ENCODE measurements at places on chromosomes 7 and 10.

DNA sequence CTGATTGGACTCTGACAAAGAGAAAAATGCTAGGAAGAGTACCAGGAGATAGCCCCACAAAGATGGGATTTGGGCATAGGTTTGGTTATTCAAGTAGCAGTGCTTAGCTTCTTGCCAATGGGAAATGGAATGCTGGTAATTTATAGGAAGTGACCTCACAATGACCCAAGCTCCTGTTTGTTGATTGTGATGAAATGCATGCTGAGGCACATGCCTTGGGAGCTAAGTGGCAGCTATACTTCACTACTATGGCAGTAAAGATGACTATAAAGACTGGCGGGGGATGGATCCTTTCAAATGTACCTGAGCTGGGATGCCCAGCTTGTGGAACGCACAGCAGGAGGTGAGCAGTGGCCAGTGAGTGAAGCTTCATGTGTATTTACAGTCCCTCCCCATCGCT lies 153.8 kb downstream of the ZNF22 start:
- DNase-seq = no peak

- DNase-seq = no peak
Observed at GRCh38 chr10:124318811-124319210, 99.9 kb downstream of the OAT start.

DNA sequence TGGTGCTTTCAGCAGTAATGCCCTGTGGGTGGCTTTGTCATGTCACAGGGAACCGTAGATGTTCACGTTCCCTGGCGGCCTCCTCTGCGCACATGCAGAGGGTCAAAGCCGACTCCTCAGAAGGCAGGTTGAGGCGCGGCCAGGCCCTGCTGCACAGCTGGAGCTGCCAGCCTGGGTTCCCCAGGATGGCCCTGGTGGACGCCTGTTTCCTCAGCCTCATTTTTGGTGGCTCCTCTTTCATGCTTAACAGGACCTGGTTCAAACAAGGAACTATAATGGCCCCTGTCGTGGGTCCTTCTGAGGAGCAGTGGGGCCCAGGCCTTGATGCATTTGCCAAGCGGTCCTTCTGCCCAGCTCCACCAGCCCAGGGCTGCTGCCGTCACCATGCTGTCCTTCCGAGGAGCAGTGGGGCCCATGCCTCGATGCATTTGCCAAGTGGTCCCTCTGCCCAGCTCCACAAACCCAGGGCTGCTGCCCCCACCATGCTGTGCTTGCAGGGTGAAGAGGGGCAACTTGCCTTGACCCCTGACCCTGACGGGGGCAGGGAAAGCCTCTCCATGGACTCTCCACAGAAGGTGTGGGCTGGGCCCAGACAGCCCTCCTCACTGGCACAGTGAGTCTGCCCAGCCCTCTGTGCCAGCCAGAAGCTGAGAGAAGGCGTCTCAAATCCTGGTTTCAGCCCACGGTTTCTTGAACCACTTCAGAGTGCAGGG lies 338.2 kb downstream of the TCERG1L start:
- no peak for DNase-seq

- no peak for DNase-seq
Observed at GRCh38 chr10:67539312-67539711, 156.7 kb downstream of the CTNNA3 start.

DNA sequence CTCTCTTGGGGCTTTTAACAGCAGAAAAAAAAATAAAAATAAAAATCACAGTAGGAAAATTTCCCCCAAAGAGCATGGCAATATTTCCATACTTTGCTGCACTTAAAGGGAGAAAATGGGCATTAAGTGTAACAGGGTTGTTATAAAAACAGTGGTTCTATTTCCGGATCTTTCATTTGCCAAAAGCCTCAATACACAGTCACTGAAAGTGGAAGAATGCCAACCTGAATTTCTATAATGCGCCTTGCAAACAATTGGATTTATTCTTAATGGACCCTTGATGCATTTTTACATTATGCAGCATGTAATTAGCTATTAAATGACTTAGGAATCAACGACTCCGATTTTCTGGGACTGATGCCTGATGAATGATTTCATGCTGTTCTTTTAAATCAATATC lies 127.6 kb upstream of the NANOS1 start:
- no peak for DNase-seq

DNA sequence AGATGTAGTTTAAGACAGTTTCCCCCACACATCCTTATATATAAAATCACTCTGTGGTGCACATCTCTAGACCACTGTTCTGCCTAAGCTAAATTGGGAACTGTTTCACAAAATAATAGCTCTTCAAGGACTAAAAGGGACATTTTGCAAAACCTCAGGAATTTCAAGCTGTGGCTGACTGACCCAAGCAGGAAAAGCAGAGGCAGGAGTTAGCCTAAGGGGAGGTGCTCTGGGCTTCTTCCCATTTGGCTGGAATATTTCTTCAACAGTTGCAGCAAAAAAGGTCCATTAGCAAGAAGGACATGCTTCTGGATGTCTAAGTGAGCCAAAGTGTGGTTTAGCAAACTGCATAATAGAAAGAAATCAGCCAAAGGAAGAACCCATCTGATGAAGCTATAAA lies 551.2 kb upstream of the ANKRD30A start:
- no peak for DNase-seq

GRCh38 chr10:6603142-6604125 lies 23.4 kb upstream of the PRKCQ start:
- DNase-seq = no peak

DNA sequence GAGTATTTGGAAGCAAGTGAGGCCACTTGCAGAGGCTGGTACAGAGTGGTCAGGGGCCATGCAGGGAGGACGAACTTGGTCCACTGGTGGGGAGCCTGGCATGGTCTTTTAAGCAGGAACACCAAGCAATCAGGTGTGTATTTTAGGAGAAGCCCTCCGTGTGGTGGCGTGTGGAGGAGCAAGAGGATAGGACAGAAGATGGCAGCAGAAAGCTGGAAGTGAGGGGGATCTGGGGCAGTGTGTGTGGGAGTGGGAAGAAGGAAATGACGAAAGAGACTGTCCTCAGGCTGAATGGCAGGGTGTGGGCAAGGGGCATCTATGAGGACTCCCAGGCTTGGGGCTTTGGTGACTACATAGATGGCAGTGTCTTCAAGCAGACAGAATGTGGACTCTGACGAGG lies 51.2 kb downstream of the TEX36 start:
- DNase-seq = no peak

DNA sequence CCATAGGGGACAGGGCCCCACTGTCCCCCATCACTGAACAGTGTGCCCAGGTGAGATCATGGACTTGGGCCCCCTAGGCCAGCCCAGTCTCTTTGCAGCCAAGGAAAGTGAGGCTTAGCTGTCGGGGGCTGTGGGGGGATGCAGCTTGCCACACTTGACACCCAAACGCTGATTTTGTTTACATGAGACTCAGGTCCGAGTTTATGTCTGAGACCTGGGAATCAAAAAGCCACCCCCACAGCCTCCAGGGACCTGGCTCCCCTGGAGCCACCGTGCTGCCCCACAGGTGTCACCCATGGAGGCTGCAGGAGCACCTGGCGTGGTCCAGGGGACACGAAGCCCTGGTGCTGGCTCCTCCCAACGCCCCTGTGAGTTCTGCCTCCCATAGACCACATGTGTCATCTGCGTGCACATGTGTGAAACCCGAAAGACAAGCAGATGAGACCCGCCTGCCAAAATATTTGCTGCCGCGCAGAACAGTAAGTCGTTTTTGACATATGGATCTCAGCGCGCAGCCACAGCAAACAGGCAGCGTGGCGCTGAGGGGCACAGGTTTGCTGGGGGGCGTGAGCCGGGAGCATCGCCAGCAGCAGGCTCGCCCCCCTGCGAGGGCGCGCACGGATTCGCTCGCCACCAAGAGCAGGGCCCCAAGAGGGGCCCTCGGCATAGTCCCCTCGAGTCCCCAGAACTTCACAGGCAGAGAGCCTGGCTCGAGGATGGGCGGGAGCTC lies 112.3 kb downstream of the LHPP start:
- DNase-seq = no peak

All from brain pericyte (primary cell).